ENCODE measurements at places on chromosomes 5 and 9.

DNA sequence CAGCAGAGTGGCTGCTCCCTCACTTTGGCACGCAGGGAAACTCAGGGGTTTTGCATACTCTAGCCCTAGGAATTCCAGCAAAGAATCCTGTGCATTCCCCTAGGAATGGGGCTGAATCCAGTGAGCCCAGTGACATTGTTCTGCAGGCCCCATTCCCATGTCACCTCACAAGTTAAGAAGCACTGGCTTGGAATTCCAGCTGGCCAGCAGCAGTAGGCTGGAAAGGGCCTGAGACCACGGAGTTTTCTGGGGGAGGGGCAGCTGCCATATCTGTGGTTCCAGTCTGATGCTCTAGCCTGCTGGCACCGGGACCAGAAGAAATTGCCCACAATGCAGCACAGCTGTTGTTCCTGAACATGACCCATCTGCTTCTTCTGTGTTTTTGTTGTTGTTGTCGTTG lies 217.6 kb upstream of the DMRTA1 start:
- no peak for DNase-seq

DNA sequence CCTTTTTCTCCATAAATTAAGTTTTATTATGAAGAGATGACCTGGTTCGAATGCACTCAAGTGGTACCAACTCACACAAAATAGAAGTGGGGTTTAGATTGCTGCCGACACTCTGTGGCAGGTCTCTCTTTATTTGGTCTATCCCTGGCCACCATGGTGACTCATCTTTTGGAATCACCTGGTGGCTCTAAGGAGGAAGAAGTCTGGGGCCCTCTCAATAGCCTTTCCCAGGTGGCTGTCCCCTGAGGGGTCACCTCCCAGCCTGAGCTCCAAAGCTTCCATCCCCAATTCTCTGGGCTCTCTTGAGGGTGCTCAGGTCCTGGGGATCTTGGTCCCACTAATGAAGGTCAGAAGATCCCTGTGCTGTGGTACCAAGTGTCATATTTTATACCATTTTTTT lies 136.8 kb downstream of the MVB12B start:
- no peak for DNase-seq

GRCh38 chr5:62395210-62395950 lies 8.3 kb downstream of the DIMT1 start:
- DNase-seq: no peak

GRCh38 chr9:75432888-75433287 lies 344.6 kb downstream of the OSTF1 start:
- no peak for DNase-seq

GRCh38 chr9:8268881-8269280 lies 469.3 kb upstream of the DMAC1 start:
- DNase-seq: no peak

DNA sequence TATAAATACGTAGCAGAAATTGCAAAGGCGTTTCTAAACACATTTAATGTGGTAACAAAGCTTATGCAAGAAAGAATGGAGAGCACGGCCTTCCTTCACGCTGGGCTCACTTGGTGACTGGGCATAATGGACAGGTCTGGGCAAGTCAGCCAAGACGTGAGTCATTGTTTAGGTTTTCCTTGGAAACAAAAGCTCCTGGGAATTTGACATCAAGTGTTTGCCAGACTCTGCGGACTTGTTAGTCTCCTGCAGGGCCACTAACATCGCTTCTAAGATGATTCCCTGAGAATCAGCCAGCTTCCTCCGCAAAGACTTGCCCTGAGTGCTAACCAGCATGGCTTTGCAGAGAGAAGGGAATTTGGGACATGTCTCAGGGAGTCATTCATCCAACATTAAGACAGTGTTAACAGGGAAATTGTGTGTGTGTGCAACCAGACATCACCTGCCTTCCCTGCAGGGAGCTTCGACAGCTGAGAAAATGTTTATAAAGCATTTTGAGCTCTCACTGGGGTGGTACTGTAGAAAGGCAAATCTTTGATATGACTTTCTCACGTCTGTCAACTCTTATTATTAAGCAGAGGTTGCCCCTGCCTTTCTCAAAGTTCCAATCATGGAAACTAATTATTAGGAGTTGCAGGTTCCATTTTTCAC lies 182.5 kb downstream of the NTRK2 start:
- DNase-seq: peak; percentile 88

- DNase-seq: no peak
Measured at GRCh38 chr5:179128976-179129375, 68.8 kb downstream of the ZNF354C start.

- DNase-seq: no peak
Measured at GRCh38 chr9:4228606-4229005, 71.3 kb downstream of the GLIS3 start.

DNA sequence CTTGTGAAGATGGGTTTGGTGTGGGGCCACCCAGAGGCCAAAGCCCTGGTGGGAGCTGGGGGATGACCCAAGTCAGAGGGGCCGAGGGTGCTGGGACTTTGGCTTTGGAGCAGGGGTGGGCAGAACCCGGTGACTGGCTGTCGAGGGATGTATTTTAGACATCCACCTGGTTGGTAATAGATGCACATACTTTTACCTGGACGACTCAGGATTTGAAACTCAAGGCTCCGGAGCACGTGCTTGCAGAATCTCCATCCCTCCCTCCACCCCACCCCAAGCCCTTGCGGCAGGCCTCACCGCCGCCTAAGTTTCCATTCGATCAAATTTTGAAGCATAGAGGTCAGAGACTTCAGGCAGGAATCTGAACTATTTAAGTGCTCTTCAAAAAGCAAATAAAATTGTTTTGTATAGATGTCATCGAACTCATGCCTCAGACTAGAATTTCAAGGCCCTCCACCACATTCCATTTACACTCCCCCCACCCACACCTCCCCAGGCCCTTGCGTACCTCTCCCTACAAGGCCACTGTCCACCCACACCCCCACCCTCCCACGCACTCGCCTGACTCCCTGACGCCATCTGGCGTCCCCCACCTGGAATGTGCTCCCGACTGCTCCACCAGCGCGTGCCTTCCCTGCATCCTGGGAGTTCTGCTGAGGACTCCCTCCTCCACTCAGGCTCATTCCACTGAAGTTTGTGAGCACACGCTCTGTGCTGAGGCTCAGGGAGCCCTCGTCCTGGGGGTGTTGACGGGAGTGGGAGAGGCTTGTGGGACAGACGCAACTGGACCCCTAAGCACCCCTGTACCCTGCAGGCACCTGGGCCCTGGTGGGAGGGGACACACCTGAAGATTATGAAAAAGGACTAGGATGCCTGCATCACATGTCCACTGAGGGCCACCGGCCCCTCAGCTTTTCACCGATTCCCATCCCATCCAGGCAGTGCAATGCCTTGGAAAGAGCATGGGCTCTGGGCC lies 56.4 kb upstream of the RPL26L1 start:
- no peak for DNase-seq

DNA sequence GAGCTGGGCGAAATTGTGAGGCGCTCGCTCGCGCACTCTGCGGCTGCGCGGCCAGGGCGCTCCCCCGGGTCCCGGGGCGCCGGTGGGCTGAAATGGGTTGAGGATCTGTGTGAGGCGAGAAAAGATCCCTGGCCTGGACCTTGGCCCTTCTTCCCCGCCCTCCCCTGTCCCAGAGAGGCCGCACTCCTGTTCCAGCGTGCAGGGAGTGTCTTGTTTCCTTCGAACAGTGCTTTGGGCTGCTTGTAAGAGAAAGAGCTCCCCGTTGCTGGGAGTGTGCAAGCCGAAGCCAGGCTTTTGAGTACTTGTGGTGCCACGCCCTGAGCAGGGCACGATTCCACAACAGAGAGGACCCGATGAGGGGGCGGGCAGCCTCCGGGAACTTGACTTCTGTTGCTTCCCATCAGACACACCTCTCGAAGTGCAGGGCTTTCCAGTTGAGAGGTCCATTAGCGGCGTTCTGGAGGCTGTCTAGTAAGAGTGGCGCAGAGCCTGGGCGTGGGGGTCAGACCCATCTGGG lies 535 bp downstream of the DOLPP1 start:
- no peak for DNase-seq

GRCh38 chr5:57085306-57086081 lies 88.4 kb upstream of the GPBP1 start:
- no peak for DNase-seq

DNA sequence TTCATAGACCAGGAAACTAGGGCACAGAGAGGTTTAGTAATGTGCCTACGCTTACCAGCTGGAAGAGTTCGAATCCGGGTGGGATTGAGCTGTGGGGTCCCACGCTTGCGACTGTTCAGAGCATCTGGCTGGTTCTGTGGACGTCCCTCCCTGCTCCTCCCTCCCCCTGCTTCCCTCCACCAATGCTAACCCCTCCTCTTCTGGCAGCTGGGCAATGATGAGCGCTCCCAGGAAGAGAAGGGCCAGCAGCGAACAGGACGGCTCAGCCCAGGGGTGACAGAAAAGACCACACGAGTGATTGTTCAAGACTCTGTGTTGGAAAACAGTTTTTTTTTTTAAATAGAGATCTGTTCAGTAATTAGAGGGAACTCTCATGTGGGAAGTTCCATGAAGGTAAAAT lies 6.9 kb downstream of the FAM163B start:
- DNase-seq: no peak

GRCh38 chr9:128456613-128457061 lies 831 bp downstream of the ODF2 start:
- no peak for DNase-seq

GRCh38 chr5:158140120-158140731 lies 281.3 kb upstream of the CLINT1 start:
- DNase-seq: no peak

- DNase-seq: no peak
Measured at GRCh38 chr5:145937432-145938250, 1.3 kb downstream of the SH3RF2 start.

GRCh38 chr5:67773411-67774266 lies 441.9 kb upstream of the PIK3R1 start:
- DNase-seq: no peak

DNA sequence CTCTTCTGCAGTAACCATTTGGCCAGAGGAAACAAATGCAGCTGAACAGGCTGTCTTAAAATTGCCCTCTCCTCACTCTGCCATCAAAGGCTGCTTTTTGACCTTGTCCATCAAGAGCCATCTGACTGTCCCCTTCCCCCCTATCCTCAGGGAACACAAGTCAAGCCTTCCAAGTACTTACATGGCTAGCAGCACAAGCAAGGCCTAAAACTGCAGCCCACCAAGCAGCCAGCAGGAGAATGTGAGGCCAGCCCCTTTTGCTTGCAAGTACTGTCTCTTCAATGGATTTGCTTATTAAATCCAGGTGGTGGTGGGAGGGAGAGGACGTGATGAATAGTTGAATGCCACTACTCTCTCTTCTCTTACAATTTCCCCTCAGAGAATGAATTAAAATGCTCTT lies 83.5 kb downstream of the HTR1A start:
- DNase-seq: no peak

DNA sequence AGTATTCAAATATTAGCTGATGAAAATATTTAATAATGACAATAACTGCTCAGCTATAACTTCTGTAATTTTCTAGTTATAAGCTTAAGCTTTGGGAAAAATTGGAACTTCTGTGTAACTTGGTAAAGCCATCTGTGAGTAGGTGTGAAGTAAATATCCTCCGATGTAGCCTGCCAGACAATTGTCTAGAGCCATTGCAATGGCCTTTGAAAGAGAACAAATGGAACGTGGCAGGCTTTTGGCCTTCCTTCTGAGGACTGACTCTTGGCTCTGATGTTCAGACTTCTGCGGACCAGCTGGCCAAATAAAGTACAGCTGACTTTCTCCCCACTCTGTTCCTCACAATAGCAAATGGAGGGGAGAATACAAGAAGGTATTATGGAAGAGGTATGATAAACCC lies 203.4 kb upstream of the NMUR2 start:
- no peak for DNase-seq

- DNase-seq: no peak
Measured at GRCh38 chr5:36703245-36703860, 96.9 kb downstream of the SLC1A3 start.

DNA sequence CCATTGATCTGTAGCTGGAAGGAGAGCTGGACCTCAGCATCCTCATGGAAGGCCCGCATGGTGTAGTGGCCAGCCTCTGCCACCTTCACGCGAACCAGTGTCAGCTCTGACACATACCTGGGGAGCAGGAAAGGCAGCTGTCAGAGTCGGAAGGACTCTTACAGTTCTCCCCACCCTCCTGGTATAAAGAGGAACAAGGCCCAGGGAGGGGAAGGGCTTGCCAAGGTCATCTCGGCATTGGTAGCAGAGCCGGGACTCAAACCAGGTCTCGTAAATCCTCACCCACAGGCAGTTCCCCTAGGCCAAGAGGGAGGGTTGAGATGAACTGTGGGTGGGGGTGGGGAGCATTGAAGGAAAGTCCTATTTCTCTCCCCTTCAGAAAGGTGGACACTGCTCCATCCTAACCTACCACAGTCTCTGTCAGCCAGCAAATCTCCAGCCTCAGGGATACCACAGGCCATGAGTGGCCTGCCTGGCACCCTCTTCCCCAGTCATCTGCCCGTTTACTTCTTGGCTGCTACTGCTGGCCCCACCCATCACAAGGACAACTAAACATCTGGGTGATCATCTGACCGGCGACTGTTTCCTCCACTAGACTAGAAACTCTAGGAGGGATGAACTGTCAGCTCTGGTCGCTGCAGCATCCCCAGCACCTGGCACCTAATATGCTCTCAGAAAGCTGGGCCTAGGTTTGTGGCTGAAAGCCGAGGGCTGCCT lies 23.5 kb downstream of the PDGFRB start:
- no peak for DNase-seq

DNA sequence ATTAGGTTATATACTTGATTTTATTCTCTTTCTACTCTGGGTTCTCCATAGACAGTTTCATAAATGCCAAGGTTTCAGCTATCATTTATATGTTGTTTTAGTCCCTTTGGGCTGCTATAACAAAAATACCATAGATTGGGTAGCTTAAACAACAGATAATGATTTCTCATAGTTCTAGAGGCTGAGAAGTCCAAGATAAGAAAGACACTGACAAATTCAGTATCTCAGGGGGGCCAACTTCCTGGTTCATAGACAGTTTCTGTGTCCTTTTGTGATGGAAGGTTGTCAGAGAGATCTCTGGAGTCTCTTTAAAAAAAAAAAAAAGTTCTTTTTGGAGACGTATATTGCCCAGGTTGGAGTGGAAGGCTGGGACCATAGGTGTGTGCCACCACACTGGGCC lies 113.3 kb downstream of the SCAMP1 start:
- DNase-seq: no peak

- no peak for DNase-seq
Measured at GRCh38 chr9:15389173-15389572, 33.5 kb upstream of the SNAPC3 start.

DNA sequence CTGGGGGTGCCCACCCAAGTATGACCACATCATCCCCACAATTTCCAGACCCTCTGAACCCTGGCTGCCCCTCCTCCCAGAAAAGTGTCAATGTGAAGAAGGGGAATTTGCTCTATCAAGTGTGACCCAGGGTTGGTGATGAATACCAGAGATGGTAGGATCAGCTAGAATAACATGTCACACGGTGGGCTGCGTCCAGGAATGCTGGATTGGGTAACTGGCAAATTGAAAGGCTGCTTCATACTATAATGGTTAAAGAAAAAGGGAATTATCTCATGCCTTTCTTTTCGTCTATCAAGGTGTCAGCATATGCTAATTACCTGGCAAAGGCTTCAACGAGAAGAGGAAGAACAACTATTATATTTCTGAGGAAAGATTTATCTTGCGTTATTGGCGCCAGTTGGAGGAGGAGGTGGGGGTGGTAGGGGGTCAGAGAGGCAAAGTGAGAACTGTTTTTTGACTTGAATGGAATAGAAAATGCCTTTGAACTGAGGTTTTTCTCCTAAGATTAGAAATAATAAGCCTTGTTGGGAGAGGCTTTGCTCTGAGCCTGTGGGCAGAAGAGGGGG lies 27.8 kb upstream of the ARAP3 start:
- DNase-seq: no peak
